ENCODE measurements at places on chromosomes 12 and 14.

DNA sequence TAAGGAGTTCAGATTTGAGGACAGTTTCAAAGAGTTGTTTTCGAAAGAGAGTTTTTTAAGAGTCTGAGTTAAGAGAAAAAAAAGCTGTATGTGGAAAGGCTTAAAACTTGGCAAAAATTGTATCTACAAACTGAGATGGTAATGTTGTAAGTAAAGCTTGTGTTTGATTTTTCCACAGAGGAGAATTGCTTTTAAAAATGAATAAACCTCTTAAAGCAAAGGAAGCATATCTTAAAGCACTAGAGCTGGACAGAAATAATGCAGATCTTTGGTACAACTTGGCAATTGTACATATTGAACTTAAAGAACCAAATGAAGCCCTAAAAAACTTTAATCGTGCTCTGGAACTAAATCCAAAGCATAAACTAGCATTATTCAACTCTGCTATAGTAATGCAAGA is 50.3 kb downstream of the TMTC3 start:
- no peak for DNase-seq

GRCh38 chr14:59133709-59134108 is 54.8 kb upstream of the DAAM1 start:
- no peak for DNase-seq

DNA sequence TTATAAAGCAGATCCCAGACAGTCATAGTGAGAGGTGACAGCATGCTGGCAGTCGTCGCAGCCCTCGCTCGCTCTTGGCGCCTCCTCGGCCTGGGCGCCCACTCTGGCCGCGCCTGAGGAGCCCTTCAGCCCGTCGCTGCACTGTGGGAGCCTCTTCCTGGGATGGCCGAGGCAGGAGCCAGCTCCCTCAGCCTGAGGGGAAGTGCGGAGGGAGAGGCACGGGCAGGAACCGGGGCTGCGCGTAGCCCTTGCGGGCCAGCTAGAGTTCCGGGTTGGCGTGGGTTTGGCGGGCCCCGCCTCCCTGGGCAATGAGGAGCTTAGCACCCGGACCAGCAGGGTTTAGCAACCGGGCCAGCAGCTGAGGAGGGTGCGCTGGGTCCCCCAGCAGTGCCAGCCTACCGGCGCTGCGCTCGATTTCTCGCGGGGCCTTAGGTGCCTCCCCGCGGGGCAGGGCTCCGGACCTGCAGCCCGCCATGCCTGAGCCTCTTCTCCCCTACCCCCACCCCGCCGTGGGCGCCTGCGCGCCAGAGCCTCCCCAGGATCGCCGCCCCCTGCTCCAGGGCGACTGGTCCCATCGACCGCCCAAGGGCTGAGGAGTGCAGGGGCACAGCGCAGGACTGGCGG is 451.2 kb upstream of the DCN start:
- no peak for DNase-seq

DNA sequence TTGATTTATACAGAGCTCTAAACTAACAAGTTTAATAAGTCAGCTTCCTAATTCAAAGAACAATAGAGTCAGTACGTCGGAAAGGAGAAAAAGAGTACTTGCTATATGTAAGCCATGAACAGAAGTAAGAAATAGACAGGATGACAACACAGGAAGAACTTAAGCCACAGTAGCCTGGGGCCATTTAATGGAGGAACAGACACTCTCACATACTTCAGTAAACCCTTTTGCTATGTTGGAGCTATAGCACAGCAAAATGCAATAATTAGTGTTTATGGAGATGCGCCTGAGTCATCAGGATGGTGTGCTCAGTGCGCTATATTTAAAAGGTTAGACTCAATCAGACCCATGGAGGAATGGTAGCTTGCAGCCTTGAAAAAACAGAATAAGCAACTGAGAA is 61.0 kb downstream of the SRGAP1 start:
- DNase-seq = no peak

DNA sequence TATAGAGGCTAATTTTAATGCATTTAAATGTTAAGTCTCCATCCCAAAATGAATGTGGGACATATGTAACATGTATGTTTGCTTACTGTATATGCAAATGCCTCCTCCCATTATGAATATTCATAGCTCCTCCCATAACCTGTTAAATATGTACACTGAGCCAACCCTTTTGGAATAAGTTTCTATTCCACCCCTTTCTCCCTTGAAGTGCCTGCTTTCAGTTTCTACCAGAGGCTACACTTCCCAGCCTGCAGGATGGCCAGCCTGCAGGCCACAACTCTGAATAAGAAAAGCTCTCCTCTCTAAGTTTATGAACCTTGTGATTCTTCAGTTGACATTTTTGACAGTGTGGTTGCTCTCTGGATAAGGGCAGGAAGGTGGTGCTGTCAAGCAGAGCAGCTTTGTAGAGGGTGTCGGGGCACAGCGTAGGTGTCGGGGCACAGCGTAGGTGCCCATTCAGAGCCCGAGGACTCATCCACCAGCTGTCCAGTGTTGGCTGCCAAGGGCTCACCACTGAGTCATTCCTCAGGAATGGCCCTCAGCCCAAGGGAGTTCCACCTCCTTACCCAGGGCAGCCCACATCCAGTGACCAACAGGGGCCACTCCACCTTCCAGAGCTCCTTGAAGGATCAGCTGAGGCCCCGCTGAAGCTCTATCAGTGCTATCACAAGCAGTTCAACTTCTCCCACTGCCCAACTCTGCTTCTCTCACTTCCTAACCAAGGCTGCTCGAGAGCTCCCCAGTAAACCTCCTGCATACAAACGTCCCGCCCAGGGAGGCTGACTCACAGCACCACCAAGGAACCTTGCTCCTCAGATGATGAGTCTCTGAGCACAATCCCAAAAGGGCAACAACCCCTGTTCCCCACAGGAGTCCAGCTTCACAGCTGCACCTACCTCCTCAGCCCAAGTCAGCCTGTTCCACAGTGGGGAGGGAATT is 31.4 kb downstream of the VWF start:
- no peak for DNase-seq

DNA sequence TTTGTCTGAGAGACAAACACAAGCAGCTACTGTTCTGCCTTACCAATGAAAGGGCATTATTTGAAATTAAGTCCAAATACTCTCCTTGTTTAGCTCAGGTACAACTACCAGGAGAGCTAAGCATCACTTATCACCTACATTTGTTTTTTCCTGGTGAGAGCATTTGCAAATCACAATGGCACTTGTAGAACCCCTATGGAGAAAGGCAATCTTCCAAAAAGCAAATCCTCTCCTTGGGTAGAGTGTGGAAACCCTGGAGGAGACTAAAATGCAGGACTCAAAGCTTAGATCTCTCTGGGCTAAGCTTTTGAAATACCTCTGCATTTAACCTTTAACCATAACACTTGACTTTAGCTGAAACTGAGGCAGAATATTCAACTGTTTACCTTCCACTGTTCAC is 20.8 kb downstream of the GTSF1 start:
- DNase-seq = no peak

DNA sequence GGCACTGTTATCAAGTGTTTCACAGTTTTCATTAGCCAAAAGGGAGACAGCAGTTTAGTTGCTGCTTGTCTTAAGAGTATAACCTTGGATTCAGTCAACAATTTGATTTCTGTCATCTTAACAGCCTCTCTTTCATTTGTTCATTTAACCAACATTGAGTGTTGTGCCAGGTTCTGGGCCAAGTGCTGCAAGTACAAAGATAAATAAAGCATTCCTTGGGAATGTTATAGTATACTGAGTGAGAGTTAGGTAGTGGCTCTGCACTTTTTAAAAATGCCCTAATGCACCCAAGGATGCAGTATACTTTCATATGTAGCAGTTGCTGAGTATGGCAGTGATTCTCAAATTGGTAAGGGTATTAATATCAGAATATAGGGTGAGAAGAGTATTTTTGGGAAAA is 15.4 kb downstream of the APAF1 start:
- DNase-seq = no peak
